ENCODE measurements at places on chromosomes 11 and 22.
A peak's percentile ranks its signal among the peaks of the same experiment; 100 is the strongest.

- DNase-seq, result no peak
Observed at GRCh38 chr11:95456714-95457491, 225.9 kb upstream of the SESN3 start.

DNA sequence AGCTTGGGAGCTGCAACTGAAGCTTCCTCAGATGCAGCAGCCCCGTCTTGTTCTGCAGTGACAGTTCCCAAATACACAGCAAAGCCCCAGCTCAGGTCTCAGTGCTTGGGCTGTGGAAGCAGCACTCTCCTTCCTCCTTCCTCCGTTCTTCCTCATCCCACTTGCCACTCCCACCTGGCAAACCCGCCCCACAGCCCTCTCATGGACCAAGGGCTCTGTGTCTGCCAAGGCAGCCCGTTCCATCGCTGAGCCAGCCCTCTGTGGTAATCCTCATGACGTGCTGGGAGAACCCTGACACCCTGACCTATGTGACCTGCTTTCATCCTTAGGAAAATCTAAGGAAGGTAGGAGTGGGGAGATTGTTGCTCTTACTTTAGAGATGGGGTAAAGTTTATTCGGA, 157.0 kb downstream of the DSCAML1 start:
- DNase-seq, result no peak

DNA sequence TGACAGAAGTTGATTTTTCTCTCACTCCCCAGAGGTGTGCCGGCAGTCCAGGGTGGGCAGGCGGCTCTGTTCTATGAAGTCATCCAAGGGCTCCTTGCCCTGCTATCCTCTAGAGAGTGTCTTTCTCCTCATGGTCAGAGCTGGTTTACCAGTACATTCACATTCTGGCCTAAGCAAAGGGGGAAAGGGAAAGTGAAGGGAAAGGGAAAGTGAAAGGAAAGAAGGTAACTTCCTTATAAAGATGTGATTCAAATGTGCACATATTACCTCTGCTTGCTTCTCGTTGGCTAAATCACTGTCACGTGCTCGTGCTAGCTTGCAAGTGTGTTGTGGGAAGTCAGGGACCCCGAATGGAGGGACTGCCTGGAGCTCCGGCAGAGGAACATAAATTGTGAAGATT, 2.9 kb upstream of the HTATIP2 start:
- DNase-seq, result peak; percentile 18

- DNase-seq, result no peak
Observed at GRCh38 chr11:60984149-60984548, 12.7 kb downstream of the CD6 start.

GRCh38 chr22:45251825-45252224, 11.1 kb upstream of the KIAA0930 start:
- no peak for DNase-seq

- peak; percentile 92 for DNase-seq
Observed at GRCh38 chr22:50200461-50201190, at the start of gene SELENOO. Gene SELENOO, plus strand, starts transcription at chr22:50201011. Its CDS starts 26 bp downstream, at chr22:50201037.

DNA sequence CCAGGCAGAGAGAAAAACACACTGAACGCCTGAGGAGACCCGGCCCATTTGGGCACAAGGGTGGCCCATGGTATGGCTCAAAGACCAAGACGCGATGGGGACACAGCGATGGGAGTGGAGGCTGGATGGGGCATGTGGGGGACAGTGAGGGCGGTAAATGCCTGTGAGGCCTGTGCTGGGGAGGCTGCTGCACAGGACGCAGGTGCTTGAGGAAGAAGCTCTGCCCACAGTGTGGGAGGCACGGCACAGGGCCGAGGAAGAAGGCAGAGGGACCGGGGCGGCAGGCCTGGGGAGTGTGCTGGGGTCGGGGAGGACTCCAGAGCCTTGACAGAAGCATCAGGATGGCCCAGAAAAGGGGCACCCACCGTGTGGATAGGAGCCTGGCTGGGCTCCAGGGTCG, 75.9 kb upstream of the WNT11 start:
- no peak for DNase-seq

DNA sequence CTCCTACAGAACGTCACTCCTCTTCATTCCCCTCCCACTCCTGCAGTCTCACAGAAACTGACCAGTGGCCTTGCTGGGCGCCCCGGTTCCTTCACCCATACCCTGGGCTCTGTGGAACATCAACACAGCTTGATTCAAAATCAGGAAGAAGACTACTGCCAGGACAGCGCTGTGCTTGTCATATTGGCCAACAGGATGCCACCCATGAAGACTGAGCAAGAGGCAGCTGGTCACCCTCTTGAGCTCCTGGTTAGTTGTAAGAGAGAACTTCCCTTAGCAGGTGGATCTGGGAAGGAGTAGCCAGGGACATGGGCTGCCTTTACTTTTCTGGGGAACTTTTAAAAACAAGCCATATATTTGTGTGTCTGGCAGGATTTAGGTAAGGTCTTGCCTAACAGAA, 110.4 kb upstream of the TIMP3 start:
- no peak for DNase-seq

DNA sequence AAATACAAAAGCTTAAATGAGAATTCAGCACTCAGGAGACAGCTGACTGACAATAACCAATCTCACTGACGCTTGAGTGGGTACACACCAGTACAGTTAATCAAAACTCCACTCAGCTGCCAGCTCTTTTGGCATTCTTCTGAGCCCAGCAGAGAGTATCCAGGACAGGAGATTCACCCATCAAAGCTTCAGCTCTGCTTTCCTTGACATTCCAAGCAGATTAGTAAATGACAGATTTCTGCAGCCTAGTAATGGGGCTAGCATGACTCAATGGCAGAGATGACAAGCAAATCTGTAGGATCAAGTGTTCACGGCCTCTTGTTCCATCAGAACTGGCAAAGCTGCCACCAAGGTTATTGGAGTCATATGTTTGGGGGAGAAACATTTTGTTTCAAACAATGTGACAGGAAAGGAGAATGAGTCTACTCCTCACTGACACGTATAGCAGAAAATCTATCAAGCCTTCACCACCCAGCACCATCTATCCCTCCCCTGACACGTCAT, 420.0 kb downstream of the DYNC2H1 start:
- DNase-seq, result no peak

DNA sequence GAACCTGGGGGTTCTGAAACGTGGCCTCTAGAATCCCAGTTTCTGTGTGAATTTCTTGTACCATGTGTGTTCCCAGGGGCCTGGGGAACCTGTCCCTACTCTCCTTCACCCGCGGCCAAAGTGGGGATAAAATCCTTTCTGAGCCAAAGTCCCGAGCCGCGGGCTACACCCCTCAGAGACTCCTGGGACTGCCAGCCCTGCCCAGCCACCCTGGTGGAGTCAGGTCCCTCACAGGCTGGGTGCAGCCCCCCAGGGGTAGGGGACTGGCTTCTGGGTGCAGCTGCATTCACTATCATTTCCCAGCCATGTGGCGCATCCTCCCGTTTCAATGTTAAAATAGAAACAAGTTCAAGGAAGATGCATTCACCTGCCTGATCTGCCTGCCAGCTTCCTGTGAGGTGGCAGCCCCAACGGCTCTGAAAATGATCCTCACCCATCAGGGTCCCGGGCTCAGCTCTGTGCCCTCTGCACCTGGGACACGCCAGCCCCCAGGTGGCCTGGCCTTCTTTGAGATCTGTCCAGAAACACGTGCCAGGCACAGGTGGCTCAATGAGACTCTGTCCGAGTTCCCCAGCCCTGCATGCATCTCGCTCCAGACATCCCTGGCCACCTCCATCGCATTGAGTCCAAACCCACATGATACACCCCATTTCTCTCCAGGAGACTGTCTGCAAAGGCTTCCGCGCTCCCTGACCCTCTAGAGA, 338.8 kb downstream of the CTTN start:
- DNase-seq, result no peak

DNA sequence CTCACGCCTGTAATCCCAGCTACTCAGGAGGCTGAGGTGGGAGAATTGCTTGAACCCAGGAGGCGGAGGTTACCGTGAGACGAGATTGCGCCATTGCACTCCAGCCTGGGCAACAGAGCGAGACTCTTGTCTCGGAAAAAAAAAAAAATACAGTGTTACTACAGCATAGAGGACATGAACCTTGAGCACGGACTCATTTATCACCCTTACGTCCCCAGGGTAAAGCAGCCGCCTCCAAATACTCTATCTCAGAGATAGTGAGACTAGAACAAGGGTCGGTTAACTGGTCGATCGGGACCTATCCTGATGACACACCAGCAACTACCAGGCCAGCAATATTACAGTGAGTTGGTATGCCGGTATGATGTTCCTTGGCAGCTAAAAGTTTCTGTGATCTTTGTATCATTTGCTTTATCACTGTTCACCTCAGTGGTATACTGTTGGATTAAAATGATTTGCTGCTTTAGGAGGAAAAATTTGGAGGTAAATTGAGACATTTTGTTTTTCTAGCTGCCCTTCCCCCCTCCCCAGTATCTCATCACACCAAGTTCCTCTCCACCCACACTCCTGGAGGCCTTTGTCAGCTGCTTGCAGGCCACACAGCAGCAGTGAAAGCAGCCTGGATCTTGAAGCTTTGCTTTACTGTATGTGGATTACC, 7.0 kb upstream of the SIDT2 start:
- DNase-seq, result no peak

GRCh38 chr22:44200451-44200850, 19.7 kb downstream of the PARVG start:
- no peak for DNase-seq

DNA sequence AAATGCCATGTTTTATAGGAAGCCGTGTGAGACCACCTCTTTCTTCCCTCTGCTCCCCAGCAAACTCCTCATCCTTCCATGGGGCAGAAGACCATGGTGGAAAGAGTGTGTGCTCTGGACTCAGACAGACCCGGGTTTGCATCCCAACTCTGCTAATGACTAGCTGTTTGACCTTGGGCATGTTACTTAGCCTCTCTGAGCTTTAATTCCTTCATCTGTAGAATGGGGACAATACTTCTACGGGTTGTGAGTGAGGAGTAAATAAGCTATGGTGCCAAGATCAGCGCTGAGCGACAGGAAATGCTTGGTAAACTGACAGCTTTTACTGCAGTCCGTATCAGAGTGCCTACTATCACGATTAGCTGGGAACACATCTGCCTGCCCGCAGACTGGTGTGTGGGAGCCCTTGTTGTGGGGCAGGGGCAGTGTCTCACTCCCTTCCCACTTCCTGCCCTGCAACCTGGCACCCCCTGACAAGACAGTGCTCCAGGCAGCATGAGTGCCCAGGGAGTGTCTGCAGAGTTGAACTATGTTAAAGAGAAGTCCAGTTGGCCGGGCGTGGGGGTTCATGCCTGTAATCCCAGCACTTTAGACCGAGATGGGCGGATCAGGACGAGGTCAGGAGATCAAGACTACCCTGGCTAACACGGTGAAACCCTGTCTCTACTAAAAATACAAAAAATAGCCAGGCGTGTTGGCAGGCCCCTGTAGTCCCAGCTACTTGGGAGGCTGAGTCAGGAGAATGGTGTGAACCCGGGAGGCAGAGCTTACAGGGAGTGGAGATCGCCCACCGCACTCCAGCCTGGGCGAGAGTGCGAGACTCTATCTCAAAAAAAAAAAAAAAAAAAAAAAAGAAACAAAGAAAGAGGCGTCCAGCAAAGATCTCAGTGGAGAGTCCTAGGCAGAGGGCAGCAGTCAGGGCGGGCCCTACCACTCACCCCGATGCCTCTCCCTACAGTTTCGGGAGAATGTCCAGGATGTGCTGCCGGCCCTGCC, 2.2 kb downstream of the SEC14L2 start:
- no peak for DNase-seq

DNA sequence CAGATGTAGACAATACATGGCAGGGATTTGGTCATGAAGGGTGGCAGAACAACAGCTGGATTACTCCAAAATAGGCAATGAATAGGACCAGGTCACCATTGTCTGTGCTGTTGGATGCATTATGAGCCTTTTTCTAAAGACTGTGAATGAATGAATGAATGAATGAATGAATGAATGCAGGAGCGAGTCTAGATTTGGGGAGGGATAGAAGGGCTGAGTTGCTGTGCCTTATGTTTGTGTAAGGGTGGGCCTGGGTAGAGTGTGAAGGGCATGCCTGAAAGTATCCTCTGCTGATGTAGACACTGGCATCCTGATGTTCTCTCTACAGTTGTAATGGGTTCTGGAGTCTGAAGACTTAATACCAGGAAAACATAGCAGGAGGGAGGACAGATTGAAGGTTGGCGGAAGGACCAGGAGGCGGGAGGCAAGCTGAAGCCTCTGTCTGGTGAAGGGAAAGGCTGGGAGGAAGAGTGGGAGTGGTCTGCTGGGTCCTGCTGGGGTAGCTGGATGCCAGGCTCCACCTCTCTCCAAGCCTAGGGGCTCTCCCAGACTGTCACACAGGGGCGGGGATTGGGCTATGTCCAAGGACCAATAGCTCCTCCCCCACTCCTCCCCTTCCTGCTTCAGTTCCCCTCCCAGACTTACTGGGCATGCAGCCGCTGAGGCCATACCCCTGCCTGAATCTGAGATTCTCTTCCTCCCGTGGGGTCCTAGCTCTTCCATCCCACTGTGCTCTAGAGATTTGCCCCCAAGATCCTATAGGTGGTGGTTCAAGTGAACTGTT, 4.8 kb downstream of the TRIM3 start:
- DNase-seq, result no peak

DNA sequence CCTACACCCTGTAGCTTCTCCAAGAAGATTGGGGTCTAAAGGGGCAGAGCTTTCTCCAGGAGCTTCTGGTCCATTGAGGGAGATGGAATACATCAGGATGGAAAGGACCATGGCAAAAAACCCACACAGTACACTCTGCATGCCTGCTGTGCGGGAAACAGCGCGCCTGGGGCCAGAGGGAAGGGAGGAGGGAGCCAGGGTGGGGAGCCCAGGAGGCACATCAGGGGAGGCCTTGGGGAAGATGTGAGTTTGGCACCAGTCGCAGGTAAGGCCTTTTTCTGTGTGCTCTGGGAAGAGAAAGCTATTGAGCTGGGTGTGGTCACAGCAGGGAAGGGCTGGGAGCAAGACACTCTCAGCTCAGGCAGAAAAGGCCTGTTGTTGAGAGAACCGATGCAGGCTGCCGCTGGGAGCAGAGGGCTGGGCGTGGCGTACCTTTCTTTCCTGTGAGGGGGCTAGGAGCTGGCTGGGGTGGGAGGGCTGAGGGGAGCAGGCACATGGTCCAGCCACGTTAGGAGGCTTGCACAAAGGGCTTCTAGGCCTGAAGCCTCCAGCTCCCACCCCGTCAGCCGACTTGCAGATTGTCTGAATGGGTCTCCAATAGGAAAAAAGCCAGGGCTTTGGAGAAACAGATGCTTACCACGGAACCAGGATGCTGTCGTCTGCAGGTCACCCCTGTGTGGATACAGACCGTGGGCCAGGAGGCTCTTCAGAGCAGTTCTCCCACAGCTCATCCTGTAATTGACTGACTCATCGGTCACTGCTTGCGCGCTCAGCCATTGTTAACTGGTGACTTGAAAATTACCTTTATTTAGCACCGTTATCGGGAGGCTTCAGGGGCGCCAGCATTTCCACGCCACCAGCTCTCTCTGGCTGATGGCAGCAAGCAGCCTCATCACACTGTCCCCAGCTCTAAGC, 237.3 kb downstream of the ST3GAL4 start:
- no peak for DNase-seq

GRCh38 chr22:42613872-42614301, 796 bp downstream of the POLDIP3 start:
- DNase-seq, result peak; percentile 22
